ENCODE measurements at places on chromosomes 12 and 14.

DNA sequence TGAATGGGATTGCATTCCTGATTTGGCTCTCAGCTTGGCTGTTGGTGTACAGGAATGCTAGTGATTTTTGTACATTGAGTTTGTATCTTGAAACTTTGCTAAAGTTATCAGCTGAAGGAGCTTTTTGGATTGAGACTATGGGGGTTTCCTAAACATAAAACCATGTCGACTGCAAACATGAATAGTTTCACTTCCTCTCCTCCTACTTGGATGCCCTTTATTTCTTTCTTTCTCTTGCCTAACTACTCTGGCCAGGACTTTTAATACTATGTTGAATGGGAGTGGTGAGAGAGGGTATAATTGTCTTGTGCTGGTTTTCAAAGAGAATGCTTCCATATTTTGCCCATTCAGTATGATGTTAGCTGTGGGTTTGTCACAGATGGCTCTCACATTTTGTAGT is 141.5 kb downstream of the CEP83 start:
- DNase-seq = no peak

DNA sequence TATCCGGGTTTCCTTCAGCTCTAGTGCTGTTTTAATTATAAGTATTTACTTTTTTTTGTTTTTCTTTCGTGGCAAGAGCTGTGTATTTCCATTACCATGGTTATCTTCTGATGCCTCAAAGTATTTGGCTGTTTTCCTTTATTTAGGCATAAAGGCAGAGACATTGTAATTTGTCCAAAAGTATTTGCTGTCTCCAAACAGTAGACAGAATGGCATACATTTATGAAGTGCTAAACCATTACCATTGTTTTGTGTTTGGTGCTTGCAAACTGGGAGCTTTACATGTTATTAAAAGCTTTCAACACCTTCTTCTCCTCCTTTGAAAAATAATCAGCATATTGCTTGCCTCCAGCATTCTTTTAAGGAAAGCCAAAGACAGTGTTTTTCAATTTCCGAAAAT is 46.3 kb downstream of the FLRT2 start:
- no peak for DNase-seq

- DNase-seq = no peak
Measured at GRCh38 chr12:20436316-20436715, 68.0 kb downstream of the PDE3A start.

GRCh38 chr14:92175811-92176210 is 54.0 kb downstream of the CPSF2 start:
- DNase-seq = no peak

DNA sequence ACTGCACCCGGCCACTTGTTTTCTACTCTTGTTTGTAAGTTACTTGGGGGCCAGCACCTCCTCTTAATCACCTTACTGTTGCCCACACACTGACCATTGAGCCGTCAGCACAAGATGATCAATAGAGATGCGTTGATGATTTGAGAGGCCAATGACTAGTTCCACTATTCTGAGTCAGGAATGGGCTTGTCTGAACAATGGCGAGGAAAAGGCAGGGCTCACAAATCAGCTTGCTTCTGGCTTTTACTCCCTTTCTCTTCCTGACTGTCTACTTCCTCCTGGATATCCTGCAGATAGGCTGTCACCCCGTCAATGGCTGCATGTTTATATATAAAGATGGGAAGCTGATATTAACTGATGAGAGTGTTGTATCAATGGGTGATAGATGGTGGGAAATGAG is 29.1 kb upstream of the HDAC7 start:
- no peak for DNase-seq

- DNase-seq = no peak
Measured at GRCh38 chr12:125357561-125357960, 292.3 kb downstream of the AACS start.

DNA sequence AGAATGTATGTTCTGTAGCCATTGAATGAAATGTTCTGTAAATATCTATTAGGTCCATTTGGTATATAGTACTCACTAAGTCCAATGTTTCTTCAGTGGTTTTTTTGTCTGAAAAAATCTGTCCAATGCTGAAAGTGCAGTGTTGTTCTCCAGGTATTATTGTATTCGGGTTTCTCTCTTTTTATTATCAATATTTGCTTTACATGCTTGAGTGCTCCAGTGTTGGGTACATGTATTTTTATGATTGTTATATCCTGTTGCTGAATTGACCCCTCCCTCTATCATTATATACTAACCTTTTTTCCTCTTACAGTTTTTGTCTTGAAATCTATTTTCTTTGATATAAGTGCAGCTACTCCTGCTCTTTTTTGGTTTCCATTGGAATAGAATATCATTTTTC is 382.2 kb downstream of the CCER1 start:
- DNase-seq = no peak

DNA sequence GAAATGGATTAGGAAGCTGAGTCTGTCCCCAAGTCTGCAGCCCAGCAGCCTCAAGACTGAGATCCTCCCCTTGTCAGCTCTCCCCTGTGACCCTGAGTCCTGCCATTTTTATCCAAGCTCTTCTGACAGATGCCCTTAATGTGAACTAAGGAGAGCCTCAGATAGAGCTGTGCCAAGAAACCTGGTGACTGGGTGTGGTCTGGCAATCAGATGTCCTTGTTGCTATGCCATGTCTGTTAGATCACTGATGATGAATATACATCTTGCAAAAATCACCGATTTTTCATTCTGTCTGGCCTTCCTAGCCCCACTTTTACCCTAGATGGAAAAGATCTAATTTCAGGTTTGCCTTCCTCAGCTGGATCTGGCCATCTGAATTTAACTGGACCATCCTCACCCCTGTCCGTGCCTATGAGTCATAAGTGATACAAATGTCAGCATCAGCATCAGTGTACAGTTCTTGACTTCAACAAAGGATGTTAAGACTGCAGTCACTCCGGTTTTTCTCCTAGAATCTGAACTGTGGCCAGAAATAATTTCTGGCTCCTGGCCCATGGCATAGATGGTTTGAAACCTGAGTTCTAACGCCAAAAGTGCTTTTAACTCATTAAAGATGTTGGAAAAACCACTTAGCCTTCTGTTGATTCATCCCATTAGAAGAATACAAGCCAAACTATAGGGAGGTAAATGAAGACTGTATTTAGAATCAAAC is 61.2 kb upstream of the GRIP1 start:
- no peak for DNase-seq

DNA sequence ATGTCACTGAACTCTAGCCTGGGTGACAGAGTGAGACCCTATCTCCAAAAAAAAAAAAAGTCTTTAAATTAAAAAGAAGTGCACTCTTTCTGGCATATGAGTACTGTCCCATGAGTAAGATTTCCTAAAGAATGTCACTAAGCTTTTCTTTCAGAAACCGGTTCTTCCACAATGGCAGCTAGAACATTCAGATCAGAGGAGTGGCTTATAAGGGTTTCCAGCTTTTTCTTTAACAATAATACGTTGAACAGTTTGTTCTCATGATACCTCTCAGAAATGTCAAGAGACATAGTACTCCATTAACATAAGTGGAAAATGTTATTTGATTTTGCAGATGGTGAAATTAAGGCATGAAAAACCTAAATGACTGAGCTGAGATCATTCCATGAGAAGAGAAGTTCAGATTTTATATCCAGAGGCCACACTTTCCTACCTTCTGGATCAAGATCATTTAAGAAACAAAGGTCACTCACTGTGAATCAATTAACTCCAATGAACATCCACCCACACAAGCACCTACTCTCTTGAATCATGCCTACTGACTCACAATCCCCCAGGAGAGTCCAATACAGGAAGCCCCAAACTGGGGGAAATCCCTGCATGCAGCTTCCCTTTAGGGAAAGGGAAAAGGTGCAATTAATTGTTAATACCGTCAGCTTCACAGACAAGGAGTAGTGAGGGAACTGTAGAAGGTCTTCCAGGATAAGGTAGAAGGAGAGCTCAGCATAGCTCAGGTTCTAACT is 86.9 kb downstream of the SPTSSA start:
- DNase-seq = no peak

DNA sequence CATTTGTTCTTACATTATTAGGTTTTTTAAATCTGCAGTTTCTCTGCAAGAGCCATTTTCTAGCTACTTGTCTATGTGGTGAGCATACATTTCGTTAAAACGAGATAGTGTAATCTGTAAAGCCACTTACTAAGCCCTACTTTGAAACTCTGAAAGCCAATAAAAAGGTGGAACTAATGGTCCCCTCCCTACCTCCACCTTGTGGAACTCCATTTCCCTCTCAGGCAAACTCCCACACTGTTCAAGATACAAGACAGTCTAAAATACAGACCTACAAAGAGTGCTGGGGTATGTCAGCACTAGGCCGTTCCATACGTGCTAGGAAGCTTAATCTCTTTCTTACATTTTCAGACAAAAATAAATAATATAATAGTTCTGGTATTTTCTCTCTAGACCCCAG is 74.1 kb downstream of the DUSP6 start:
- DNase-seq = no peak

- no peak for DNase-seq
Measured at GRCh38 chr12:123960856-123961255, 11.8 kb downstream of the CCDC92 start.

DNA sequence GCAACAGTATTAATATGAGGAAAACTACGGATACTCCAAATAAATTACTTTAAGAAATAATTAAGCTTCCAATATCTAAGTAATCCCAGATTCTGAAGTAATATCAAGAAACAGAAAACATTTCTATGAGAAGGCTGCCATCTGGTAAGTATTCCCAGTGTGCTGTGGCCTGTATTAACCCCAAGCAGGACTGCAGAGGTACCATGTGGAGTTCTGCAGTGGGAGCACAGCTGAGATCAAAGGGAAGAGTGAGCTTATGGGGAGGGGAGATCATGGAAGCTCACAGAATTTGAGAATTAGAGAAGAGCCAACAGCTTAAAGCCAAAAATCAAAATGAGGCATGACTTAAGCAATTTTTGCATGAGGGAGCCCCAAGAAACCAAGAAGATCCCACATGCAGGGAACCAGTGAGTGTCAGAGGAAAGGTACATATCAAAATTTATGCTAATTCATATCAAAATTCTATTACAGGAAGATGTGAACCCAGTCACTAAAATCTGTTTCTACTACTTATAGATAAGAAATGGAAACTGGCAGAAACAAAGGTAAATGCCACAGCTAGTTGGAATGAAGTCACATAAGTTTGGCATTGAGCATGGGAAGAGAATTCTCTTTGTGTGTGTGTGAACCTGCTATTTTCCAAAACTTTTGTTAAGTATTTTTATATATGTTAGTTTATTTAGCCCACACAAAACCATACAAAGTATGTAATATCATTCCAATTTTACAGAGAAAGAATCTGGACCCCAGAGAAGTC is 62.6 kb upstream of the KITLG start:
- DNase-seq = no peak

DNA sequence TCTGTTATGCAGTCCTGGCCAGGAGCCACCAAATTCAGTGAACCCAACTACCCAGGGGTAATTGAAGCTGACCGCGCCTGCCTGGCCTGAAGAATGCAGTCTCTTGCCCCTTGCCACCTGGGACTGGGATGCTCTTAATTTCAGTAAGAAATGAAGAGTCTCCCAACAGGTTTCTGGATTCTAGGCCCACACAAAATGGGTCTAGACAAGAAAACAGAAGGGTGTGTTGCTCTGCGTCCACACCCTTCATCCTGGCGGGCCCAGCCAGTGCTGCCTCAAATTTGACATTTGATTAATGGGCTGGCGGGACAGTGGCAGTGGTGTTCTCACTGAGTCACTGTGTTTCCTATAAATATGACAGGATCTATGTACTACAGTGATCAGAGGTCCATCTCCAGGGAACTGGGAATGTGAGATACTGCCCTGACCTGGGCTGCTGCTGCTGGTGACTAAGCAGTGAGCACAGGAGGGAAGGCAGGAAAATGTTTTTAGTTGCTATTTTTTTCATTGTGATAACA is 6.5 kb downstream of the TMEM253 start:
- DNase-seq = no peak

DNA sequence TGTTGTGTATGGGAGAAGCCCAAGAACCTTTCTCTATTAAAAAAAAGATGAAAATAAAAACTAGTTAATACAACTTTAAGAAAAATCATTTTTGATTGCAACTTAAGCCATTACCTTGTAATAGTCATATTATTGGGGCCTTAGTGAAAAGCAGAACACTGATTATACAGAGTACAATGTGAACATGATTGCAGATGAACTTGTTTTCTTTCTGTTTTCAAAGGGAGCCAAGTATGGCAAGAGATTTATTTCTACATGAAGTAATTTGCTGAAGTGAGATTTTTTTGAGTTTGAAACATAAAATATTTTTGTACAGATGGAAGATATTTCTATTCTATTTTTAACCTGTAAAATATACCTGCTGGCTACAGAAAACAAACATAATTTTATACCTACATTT is 104.9 kb downstream of the GPR135 start:
- no peak for DNase-seq

DNA sequence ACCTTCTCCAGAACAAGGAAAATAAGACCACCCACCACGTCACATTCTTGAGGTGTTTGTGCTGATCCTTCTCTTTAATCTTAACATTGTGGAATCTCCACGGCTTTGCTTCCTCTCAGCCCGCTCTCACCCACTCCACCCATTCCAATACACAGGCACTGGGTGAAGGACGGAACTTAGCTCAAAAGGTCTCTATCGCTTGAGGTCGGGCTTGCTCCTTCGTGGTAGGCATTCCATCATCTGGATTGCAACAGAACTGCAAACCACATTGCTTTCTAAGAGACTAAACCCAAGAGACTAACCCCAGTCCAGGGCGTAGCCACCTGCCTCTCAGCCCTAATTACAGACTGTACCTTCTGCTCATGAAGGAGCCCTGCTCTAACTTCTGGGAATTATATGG is 24.0 kb upstream of the MDM2 start:
- DNase-seq = no peak

DNA sequence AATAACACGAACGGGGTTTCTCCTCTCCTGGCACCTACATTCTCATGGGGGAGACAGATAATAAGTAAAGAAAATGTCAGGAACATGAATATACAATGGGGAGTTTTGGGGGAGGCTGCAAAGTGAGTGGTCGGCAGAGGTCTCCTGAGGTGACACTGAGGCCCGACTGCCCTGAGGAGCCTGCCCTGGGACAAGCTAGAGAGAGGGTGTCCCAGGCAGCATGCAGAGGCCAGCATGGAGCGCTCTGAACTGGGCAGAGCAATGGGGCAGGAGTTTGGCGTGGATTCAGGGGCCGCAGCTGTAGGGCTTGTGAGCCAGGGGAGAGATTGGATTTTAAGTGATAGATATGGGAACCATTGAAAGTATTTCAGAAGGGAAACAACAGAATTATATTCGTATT is 320.5 kb downstream of the CACNA1C start:
- no peak for DNase-seq

DNA sequence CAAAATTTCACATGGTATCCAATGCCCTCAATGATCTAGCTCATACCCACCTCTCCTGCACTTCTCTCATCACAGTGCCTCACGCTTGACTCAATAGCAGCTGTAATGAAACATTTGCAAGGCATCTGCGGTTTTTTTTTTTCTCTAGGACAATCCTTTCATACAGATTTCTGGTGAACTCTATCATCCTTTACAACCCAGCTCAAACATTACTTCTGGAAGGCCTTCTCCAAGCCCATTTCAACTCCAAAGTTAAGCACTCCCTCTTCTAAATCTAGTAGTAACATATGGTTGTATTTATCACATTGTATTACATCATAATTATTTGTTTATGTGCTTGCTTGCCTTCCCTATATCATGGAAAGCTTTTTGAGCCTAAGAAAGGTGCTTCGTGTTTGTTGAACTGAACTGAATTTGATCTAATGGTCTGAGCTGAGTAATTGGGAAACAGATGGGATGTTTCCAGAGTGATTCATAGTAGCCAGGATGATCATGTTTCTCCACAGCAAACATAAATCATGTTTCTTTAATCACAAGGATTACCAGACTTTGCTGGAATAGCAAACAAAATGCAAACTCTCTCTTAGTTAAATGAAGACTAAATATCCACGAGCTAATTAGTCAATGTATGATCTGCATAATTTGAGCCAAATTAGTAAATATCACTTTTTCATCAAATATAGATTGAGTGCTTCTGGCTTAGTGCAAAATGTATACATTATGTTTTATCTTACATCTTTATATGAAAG is 14.3 kb downstream of the CFL2 start:
- peak; percentile 45 for DNase-seq

Data from keratinocyte (primary cell).